ENCODE measurements at places on chromosomes 1 and 21.
A peak's percentile ranks its signal among the peaks of the same experiment; 100 is the strongest.

GRCh38 chr1:52055066-52055865 is at the start of gene TXNDC12:
Gene TXNDC12 (minus strand): TSS chr1:52055191. CDS start chr1:52055096, 95 bp downstream.
- peak; percentile 84 for DNase-seq

GRCh38 chr1:244173769-244174168 is 122.7 kb downstream of the ZBTB18 start:
- DNase-seq, result no peak

DNA sequence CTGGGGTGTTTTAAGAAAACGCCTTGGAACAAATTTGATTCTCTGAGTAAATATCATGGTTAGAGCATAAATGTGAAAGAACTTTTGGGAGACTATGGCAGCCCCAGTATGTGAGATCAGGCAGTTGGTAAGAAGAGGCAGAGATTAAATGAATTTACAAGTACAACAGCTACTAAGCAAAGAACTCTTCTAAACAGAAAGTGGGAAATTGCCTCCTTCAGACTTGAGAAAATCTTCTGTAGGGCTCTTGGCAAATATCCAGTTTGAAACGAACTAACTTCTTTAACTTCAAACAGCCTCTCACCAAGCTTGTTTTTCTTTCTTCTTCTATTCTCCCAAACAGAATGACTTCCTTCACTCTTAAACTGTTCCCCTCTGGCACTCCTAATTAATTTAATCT is 337.7 kb downstream of the SIPA1L2 start:
- DNase-seq, result no peak

GRCh38 chr1:11920239-11920903 is 5.9 kb downstream of the KIAA2013 start:
- DNase-seq, result no peak

DNA sequence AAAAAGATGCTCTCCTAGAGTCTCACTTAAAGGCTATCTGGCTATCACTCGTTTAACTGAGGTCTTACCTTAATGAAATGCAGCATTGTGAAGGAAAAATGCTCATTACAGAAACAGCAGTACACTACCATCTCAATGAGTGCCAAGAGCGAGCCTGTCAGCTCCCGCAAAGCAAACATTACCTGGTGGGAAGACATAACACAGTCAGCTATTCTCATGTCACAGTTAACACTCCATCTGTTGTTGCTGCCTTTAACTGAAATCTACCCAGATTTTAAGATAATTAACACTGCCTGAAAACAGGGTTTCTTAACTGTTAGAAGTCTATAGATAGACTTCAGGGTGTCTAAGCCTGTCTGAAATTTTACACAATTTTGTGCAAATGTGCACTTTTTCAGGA is 39.1 kb downstream of the PCSK9 start:
- DNase-seq, result no peak

- DNase-seq, result no peak
Measured at GRCh38 chr1:33177996-33178540, 3.8 kb downstream of the TRIM62 start.

GRCh38 chr1:221743416-221744208 is 1.7 kb upstream of the DUSP10 start:
- peak; percentile 45 for DNase-seq

GRCh38 chr1:228037401-228038386 is 30.9 kb downstream of the WNT3A start:
- DNase-seq, result peak; percentile 84

- DNase-seq, result no peak
Measured at GRCh38 chr1:229685149-229685548, 59.1 kb downstream of the URB2 start.

DNA sequence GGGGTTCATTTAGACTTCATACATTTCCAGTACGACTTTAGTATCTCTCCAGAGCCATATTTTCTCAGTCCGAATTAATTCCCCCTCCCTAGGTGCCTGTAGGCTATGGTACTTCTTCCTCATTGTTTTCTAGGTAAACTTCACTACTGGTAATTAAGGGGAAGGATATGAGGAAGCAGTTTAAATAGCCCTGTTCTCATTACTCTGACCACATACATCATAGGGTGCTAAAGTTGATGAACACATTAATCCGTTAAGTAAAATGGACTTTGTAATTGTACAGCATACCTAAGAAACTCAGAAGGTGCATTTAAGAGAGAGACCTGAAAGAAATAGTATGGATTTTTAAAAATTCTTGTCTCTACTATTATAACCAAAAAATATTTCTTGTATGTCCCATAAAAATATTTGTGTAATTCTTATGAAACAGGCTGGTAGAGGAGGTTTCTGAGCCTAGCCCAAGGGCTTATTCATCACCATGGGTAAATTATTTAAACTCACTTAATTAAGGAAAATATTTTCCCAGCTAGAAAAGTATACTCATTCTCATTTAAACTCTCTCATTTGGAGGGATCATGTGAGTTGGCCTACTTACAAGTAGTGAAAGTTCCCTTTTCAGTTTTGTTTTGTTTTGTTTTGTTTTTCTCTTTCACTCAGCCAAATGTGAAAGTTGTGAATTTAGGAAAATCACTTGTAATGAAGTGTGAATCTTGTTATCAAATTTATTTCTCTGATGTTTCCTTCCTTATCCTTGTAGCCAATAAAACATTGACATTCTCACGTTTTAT is 2.0 kb downstream of the PRMT6 start:
- peak; percentile 30 for DNase-seq

GRCh38 chr1:248373761-248374160 is 1.8 kb upstream of the OR2T6 start:
- no peak for DNase-seq

DNA sequence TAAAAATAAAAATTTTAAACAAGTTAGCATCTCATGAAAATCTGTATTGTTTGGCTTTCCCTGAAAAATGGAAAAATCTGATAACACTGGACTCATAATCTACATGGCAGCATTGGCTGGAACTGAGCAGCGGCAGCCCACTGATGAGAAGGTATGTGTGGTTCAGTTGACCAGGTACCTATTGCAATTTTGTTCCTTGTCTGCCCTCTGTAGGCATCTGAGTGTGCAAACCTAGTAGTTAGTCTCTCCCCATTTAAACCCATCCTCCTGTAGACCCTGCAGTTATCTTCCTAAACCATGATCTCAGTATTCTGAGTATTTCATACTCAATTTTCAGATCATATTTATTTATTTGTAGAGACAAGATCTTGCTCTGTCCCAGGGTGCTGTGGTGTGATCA is 59.4 kb upstream of the SERBP1 start:
- DNase-seq, result peak; percentile 49

GRCh38 chr1:206893380-206893779 is 3.9 kb upstream of the IL24 start:
- no peak for DNase-seq

GRCh38 chr1:219478811-219479210 is 134.1 kb downstream of the ZC3H11B start:
- DNase-seq, result no peak
